ENCODE measurements at places on chromosomes 1 and 21.
A peak's percentile ranks its signal among the peaks of the same experiment; 100 is the strongest.

GRCh38 chr1:36053978-36054377 lies 29.9 kb upstream of the TEKT2 start:
- no peak for DNase-seq

- DNase-seq = no peak
These were observed 26.9 kb upstream of the ESRRG start for GRCh38 chr1:216750031-216750627.

DNA sequence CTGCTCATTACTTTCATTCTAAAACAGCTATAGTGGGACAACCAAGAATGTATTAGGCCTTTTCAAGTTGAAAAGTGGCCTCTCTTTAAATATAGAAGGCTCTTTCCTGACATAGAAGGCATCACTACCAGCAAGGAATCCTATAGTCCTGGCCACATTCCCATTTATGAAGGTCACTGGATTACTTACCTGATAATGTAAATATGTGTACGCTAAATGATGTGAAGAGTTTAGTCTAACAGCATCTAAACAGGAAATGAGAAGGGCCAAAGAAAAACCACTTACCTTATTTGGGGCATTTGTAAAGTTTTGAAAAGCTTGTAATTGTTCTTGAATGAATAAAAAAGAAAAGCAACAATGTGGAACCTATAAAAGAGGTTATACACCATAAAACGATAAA lies 24.7 kb downstream of the PRKACB start:
- no peak for DNase-seq

GRCh38 chr1:216686860-216687766 lies 36.1 kb downstream of the ESRRG start:
- DNase-seq = no peak

GRCh38 chr1:63732666-63733065 lies 41.2 kb upstream of the ROR1 start:
- no peak for DNase-seq

DNA sequence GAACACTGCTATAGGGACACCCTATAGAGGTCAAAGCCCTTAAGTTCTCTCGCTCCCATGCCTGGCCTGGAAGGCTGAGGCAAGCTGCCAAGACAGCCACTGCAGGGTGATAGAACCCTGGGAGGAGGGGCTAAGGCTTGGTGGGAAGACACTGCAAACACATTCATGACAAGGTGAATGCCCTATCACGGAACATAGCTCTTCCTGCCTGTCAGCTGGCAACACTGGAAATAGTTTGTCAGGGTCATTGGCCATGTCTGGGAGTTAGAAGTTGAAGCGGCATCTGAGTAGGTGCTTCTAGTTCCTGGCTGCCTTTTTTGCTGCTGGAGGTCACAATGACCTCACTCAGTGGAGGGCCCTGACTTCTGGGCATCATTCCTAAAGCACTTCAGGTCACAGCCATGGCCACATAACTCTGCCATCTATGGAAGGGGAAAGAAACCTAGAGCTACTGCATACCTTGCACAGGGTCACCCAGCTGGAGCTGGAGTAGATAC lies 4.2 kb downstream of the FABP3 start:
- DNase-seq = no peak

DNA sequence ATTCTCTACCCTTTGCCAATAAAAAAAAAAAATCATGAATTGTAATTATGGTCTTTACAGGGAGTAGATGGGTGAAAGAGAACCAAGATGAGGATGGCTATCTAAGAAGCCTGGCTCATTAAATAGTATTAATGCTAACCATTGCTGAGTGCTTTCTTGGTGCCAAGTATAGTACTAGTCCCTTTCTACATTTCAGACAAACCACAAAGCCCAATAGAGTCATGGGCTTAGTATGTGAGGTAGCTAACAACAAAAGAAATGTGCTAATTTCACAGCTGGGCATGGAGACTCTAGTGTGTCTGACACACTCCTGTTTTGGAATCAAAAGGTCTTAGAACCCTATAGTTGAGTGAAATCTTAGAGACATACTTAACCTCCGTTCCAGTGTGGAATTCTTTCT lies 84.5 kb upstream of the ESRRG start:
- no peak for DNase-seq

DNA sequence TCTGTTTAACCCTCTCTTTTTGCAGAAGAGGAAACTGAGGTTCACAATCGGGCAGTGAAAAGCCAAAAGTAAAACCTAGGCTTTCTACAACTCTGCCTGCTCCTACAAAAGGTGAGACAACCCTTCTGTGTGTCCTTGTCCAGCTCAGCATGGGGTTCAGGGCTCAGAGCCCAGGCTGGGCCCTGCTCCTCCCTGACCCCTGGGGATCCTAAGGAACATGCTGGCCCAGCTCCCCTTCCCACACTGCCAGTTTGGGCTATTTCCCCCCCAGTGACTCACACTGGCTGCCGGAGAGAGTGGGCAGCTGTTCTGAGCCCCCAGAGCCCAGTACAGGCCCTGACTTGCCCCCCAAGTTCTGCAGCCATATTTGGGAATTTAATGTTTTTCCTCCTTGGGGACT lies 8.9 kb downstream of the FAM229A start:
- DNase-seq = no peak

DNA sequence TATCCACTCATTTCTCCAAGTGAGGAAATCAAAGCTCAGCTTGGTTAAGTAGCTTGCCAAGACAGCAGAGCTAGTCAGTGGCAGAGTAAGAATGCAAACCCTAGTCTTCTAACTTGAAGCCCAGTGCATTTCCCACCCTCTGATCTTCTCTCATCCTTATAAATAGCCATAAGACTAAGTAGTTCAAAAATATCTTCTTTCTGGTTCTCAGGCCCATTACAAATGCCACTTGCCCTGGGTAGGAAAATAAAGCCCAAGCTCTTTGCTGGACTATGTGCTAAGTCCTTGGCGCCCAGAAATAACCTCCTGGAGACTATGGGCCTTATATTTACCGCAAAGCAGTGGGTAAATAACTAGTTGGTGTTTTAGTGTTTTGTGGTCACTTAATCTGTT lies 505.8 kb downstream of the PLPP3 start:
- no peak for DNase-seq

DNA sequence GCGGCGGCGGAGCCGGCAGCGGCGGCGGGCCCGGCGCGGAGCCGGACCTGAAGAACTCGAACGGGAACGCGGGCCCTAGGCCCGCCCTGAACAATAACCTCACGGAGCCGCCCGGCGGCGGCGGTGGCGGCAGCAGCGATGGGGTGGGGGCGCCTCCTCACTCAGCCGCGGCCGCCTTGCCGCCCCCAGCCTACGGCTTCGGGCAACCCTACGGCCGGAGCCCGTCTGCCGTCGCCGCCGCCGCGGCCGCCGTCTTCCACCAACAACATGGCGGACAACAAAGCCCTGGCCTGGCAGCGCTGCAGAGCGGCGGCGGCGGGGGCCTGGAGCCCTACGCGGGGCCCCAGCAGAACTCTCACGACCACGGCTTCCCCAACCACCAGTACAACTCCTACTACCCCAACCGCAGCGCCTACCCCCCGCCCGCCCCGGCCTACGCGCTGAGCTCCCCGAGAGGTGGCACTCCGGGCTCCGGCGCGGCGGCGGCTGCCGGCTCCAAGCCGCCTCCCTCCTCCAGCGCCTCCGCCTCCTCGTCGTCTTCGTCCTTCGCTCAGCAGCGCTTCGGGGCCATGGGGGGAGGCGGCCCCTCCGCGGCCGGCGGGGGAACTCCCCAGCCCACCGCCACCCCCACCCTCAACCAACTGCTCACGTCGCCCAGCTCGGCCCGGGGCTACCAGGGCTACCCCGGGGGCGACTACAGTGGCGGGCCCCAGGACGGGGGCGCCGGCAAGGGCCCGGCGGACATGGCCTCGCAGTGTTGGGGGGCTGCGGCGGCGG lies 1.0 kb downstream of the ARID1A start:
- peak; percentile 67 for DNase-seq

DNA sequence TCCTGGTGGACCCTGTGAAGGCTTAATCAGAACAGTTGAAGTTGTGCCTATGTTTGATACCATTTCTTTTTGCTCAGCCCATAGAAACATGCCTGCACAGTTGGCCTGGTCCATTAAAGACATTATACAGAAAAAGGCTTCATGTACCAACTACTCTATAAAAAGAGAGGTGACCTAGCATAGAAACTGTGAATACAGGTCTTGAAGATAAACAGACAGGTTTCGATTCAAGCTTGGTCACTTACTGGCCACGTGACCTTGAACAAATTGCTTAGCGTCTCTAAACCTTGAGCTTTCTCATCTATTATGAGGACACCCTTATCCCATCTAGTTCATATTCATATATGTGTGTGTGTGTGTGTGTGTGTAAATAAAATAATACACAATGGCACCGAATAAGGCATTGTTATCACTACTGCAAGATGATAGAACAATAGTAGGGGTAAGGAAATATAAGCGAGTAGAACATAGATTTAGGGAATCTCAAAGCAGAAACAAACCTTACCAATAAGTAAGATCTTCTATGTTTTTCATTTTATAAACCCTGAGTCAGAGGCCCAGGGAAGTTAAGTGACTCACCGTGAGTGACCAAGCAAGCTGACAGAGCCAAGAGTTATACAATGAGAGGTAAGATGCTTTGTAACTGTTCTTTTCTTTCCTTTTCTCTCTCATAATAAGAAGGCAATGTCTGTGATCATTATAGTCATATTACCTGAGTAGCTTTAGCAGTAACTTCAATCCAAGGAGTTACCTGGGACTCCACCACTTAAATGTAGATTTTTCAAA lies 476.8 kb upstream of the DEPDC1 start:
- DNase-seq = no peak

- DNase-seq = peak; percentile 68
These were observed 17.9 kb upstream of the MIIP start for GRCh38 chr1:12001249-12001917.

DNA sequence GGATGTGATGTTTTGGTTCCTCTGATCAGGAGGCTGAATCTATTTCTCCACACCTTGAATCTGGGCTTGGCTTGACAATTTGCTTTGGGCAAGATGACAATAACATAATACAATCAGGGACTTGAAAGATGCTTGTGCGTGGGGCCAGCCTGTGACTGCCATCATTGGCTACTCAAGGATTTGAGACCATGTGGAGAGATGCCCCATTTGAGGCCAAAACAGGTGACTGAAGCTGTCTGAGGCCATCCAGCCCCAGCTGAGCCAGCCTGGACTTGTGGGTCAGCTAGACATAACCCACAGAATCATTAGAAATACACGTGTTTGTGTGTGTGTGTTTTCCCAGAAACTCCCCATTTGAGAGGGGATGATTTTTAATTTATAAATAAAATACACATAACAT lies 421.5 kb downstream of the PTPRU start:
- DNase-seq = no peak

- DNase-seq = no peak
These were observed 465.7 kb downstream of the USP25 start for GRCh38 chr21:16195538-16195910.

GRCh38 chr1:224782281-224783000 lies 147.0 kb upstream of the DNAH14 start:
- no peak for DNase-seq

GRCh38 chr1:37169743-37170275 lies 135.5 kb upstream of the GRIK3 start:
- DNase-seq = no peak
